Immature natural killer cell (primary cell): ENCODE measurements at places on chromosomes 7 and 10. TPM values are rescaled to one million over a fixed set of nuclear protein-coding genes. Genes with fewer than 3 reads are reported as not detected.

Gene PMPCB
- polyA plus RNA-seq: 54.8 TPM

Gene ZNF487
- polyA plus RNA-seq: 7.7 TPM

DNA sequence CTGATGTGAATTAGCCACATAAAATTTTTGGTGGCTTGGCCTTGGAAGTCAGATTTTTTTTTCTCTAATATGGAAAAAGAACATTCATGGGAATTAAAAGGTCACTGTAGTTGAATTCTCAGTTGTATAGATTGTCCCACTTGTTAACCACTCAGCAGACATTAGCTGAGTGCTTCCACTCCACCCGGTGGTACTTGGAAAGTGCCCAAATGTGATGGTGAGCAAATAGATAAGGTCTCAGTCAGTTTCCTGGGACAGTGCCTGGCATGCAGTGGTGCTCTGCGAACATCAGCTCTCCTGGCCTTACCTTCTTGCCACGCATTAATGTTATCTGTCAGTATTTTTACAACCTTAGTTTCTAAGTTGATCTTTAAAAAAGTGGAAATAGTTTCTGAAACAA is 1.4 kb downstream of the ATP5F1C start:
- peaks cover 2% of the 10 kb centered on the region for H3K27me3 ChIP-seq
- H3K27ac ChIP-seq: peak overlapping the region; percentile 86
- no peaks in the 10 kb centered on the region for H3K36me3 ChIP-seq

GRCh38 chr10:127618797-127619196 is 69.7 kb downstream of the NPS start:
- peaks cover 7% of the 10 kb centered on the region for H3K27me3 ChIP-seq
- no peak overlapping the region for H3K4me3 ChIP-seq
- no peak overlapping the region for H3K27ac ChIP-seq
- H3K4me1 ChIP-seq: no peaks in the 10 kb centered on the region
- no peak for DNase-seq
- H3K36me3 ChIP-seq: no peaks in the 10 kb centered on the region

GRCh38 chr7:55206235-55207029 is 158.7 kb upstream of the LANCL2 start:
- H3K36me3 ChIP-seq: no peaks in the 10 kb centered on the region
- H3K27ac ChIP-seq: no peak overlapping the region
- H3K27me3 ChIP-seq: no peaks in the 10 kb centered on the region
- no peaks in the 10 kb centered on the region for H3K4me1 ChIP-seq
- no peak for DNase-seq
